KG1 (cell line): ENCODE measurements at places on chromosomes 16 and 17.

GRCh38 chr17:53707566-53707965 is 115.2 kb upstream of the KIF2B start:
- DNase-seq, result no peak

DNA sequence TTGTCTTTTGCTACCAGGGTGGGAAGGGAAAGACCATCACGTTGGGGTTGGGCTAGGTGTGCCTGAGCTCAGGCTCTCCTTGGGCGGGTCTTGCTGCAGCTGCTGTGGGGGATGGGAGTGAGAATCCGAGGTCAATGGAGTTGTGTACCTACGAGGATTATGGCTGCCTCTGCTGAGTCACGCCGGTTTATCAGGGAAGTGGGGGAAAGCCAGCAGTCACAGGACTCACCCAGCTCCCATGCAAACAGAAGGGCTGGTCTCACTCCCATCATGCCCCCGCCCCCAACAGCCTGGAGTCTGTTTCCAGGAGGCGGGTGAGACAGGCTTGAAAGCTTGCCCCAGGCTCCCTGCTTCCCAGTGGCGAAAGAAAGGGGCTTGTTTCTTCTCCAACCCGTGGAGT is 1259.0 kb upstream of the GOT2 start:
- DNase-seq, result no peak

- no peak for DNase-seq
These were observed 11.3 kb downstream of the POLR3K start for GRCh38 chr16:42069-42457.

- no peak for DNase-seq
These were observed 3.9 kb downstream of the SPATA20 start for GRCh38 chr17:50550661-50551432.

DNA sequence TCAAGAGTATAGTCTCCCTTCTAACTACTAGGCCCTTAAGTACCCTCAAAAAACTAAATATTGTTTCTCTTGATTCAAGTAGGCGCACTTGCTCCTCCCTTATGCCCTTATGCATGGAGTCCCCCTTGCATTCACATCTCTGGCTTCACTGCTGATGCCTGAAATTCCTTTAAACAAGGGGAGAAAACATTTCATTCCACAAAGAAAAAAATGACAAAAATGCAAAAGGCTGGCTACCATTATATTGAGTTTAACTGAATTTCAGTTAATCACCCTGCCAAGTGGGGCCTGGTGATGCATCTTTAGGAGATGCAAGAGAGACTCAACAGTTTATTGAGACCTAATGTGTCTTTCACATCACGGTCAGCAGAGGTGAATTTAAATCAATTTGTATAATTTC is 35.6 kb downstream of the CRLF3 start:
- DNase-seq, result no peak

DNA sequence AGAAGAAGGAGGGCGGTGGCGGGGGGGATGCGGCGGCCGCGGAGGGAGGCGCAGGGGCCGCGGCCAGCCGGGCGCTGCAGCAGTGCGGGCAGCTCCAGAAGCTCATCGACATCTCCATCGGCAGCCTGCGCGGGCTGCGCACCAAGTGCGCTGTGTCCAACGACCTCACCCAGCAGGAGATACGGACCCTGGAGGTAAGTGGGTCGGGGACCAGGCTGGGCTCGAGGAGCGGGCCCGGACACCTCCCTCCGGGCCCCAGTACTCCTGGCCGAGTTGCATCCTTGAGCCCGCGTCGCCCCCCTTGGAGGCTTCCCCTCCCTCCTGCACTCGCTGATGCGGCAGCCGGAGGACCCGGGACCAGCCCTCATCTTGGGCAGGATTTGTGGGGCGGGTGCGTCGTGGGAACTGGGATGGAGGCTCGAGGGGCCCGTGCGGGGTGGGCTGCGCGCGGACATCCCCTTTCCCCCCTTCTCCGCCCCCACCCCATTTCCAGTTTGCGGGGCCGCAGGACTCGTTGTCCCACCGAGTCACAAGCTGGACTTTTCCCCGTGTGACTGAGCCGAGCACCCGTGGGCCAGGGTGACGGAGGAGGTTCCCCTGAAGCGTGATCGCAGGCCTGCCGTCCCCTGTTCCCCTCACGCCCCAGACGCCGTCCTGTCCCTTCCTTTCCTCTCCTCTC is 572 bp downstream of the KSR1 start:
- DNase-seq, result no peak

GRCh38 chr17:21463779-21464407 is 87.7 kb downstream of the KCNJ12 start:
- no peak for DNase-seq

- no peak for DNase-seq
These were observed 577 bp downstream of the TTC19 start for GRCh38 chr17:15999974-16000827.

GRCh38 chr16:9136596-9136995 is 45.2 kb downstream of the HAPSTR1 start:
- no peak for DNase-seq

DNA sequence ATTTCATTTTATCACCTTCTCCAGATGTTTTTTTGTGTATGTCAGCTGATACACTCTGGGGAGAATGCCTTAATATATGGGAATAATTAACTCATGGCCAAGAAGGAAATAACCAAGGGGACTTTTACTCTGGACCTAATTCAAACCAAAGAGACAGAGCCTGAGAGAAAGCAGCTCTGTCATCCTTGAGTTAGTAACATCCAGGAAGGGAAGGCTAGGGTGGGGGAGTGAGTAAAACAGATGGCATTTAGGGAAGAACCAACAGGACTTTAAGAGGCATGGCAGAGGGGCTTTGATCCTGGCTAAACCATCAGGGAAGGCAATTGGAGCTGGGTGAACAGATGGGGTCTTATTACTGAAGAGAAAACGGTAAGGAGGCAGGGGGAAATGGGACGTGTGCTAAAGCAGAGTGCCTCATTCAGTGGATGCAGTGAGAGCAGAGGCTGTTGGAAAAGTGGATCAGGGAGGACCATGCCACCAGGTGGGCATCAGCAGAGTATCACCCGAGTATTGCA is 2.5 kb upstream of the SMPD3 start:
- no peak for DNase-seq

- DNase-seq, result no peak
These were observed 807 bp upstream of the LYRM9 start for GRCh38 chr17:27893841-27894503.

- DNase-seq, result no peak
These were observed 11.0 kb upstream of the ABAT start for GRCh38 chr16:8663192-8664089.

- no peak for DNase-seq
These were observed 46.5 kb downstream of the SDR42E1 start for GRCh38 chr16:81964808-81965207.

GRCh38 chr17:75473246-75473645 is 16.8 kb downstream of the TMEM94 start:
- DNase-seq, result no peak

GRCh38 chr17:32102646-32103186 is 39.6 kb upstream of the RHOT1 start:
- DNase-seq, result no peak

DNA sequence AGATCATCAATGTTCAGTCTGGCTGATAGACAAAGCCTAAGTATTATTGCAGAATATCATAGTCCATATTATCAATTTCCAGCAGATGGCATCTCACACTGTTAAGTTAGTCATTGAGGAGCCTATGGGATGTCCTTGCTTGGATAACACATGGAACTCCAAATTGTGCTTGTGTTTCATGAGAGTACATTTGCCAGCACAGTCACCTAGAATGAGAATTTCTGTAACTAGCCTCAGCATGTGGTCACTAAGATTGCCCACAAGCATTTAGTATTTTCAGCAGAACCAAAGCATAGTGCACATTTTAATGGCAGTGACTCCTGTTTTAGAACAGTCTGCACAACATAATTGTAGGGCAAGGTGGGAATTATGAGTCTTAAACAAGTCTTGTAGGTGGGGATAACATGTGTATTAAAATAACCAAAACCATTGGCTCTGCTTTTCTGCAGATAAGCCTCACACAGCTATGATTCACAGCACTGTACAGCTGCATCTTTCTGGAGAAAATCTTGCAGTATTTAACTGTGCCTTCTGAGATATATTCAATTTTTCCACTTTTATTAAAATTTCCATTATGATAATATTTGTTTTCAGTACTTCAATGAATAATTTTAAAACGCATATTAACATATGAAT is 882.8 kb upstream of the SOX9 start:
- DNase-seq, result no peak

- DNase-seq, result peak; percentile 15
These were observed 4.0 kb downstream of the HIC1 start for GRCh38 chr17:2058586-2059546.

GRCh38 chr17:81396722-81397313 is 1.6 kb downstream of the BAHCC1 start:
- peak; percentile 26 for DNase-seq

GRCh38 chr17:47949197-47949759 is 7.9 kb downstream of the PNPO start:
- DNase-seq, result no peak

DNA sequence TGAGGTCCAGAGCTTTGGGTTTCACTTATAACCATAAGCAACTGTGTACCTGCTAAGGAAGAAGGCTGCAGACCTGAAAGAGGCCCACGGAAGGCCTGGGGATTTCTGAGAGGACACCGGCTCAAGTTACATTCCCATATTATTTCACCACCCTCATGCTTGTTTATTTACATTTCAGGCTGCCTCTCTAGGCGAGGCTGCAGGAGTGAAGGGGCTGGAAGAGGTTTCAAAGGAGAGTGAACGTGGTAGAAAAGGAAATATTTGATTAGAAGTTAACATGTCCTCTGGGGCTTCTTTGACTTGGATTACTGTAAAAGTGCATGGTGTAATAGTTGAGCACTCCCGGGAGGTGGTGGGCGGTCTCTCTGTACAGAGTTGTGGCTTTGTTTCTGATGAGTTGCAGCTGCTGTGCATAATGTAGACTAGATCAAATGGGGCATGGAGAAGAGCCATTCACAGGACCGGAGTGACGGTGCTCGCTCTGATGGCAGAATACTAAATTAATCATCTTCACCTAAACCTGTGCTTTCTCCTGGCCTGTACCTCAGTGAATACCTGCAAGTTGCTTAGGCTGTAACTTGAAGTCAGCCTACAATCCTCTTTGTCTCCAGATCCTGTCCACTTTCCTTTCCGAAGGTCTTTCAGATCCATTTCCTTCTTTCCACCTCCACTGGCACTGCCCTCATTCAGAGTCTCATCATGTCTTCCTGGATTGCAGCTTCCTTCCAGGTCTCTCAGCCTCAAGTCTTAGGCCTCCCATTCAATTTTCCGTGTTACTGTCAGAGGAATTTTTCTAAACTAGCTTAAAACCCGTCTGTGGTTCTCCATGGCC is 1.9 kb upstream of the CPD start:
- no peak for DNase-seq

DNA sequence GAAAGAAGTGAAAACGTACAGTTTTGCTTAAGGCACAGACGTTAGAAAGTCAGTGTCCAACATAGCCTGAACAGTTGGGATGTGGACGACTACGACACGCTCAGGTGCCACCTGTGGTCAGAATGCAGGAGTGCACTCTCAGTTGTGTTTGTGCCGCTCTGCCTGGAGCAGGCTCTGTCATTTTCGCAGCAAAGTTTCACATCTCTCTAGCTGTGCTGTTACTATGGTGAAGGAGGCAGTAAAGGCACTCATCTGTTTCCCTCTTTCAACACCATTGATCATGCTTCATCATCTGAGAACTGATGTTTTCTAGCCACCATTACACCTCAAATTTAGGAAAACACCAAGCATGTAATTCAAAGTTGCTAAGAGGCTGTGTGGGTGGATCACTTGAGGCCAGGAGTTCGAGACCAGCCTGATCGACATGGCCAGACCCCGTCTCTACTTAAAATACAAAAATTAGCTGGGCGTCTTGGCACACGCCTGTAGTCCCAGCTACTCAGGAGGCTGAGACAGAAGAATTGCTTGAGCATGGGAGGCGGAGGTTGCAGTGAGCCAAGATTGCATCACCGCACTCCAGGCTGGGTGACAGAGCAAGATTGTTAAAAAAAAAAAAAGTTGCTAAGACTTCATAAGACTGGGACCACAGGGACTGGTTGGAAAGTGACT is 44.9 kb upstream of the DNAJA2 start:
- DNase-seq, result no peak

- DNase-seq, result no peak
These were observed 23.4 kb downstream of the RBL2 start for GRCh38 chr16:53457670-53458069.

DNA sequence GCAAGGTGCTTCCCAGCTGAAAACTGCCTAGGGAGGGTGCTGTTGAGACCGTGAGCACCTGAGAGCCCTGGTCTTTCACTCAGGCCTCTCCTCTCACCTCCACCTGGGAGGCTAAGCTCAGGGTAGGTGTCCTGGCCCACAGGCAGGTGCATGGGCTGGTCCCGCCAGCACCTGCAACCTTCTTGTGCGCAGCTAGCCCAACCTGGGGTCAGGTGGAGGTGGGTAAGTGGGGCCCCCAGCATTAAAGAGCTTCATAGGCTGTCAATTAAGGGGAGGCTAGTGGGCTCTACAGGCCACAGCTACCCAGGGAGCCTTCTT is 8.7 kb downstream of the ADCY7 start:
- no peak for DNase-seq

DNA sequence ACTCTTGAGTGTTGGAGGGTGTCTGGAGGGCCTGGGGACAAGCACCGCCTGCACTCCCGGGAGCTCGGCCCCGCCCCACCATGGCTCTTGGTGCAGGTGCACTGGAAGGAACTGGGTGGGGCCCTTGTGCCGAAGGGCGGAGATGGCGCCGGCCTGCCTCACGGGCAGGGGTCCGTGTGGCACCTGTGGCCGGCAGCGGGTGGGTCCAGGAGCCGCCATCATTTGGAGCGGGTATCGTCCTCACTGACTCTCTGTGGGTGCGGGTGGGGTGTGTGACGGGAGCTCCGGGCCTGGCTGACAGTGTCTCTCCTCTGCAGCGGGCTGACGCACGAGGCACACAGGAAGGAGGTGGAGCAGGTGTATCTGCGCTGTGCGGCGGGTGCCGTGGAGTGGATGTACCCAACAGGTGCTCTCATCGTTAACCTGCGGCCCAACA is 5.2 kb downstream of the METRNL start:
- DNase-seq, result no peak

- no peak for DNase-seq
These were observed 713 bp downstream of the KNOP1 start for GRCh38 chr16:19717314-19717713.

DNA sequence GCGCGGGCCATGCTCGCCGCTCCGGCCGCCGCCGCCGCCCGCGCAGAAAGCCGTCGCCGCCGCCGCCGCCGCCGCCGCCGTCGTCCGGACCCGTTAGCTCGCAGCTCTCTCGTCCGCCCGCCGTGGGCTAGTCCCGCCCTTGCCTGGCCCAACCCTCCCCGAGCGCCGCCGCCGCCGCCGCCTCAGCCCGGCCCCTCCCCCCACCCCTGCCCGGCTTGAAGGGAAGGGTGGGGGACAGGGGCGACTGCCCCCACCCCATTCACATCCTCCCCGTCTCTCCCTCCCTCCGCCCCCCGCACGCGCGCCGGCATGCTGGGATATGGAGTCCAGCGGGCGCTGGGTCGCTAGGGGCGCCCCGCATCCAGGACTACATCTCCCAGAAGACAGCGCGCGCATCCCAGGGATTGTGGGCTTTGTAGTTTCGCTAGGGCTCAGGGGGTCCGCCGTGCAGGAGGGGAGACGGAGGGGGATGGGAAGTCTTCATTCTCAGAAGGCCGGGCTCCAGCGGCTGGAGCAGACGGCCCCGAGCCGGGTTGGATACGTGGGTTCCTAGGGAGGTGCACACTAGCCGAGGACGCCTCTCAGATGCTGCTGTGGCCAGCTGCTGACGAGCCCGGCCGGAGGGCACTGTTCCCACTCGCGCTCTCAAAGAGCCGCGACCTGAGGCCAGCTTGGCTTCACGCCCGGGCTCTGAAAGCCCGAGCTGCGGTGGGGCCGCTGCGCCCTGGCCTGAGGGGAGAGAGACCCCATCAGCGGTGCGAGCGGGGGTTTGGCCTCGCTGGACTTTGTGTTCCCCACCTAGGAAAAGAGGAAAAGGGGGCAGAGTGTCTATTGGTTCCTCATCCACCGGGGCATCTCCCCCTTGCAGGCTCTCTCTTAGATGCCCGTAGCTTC is at the start of gene ST3GAL2:
ST3GAL2 (minus strand) TSS at position 132 of the 894 bp plus-strand sequence. CDS start 40,570 bp downstream, outside the sequence.
- peak; percentile 61 for DNase-seq
